Fibroblast of skin of left quadriceps (primary cell): ENCODE measurements at places on chromosomes 12 and 14.

- DNase-seq = no peak
Measured at GRCh38 chr14:72182708-72183432, 250.6 kb downstream of the RGS6 start.

- no peak for DNase-seq
Measured at GRCh38 chr14:63632932-63633514, 8.6 kb downstream of the WDR89 start.

DNA sequence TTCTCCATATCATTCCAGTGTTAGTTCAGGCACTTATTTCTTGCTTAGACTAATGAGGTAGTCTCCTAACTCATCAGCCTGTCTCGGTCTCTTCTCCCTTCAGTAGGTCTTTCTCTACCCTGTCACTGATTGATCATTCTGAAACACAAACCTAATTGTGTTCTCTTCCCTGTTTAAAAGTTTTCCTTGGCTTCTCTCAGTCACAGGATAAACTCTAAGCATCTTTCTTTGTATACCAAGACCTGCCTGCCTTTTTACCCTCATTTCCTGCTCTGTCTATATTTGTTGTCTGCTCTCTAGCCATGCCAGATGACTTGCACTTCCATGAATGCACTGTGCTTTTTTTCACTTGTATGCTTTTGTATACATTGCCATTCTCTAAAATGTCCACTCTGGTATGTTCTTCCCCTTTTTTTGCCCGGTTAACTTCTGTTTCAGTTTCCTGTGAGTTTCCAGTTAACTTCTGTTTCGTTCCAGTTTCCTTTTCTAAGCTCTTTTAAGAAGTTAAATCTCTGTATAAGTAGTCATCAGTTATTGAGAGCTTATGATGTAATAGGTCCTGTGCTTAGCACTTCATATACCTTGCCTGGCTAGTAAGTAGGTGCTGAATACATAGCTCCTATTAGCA lies 12.8 kb downstream of the DIP2B start:
- DNase-seq = no peak

DNA sequence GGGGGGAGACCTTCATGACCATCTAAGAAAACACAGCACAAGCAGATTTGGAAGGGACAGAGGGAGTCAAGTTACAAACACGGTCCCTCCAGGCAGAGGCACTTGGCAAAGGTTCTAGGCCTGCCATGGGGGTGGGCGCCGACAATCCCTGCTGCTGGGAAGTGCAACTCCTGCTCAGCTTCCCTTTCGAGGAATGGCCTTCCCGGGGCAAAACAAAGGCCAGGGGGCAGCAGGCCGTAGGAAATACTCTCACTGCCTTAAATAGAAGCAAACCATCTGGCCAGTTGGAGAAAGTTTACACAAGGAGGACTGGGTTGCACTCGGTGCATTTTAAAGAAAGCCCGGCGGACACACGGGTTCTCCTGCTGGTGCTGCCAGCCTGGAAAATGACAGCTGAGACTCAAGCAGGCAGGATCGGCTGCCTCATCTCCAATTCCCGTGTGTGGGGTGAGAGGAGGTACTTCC lies 65.8 kb downstream of the ITPK1 start:
- DNase-seq = no peak
